ENCODE measurements at places on chromosomes 5 and 9. TPM values are rescaled to one million over a fixed set of nuclear protein-coding genes. Genes with fewer than 3 reads are reported as not detected.

The KLHL3 gene
- polyA plus RNA-seq, result 10.9 TPM

The C5 gene
- 1.5 TPM for polyA plus RNA-seq

The EIF4E1B gene
- 0.82 TPM for polyA plus RNA-seq

The HRH2 gene
- 0.09 TPM for polyA plus RNA-seq

The PFN3 gene
- polyA plus RNA-seq, result not detected

The ZSWIM6 gene
- 43.8 TPM for polyA plus RNA-seq

The SSBP2 gene
- polyA plus RNA-seq, result 128 TPM

The FAM120AOS gene
- 44.5 TPM for polyA plus RNA-seq

The MTX3 gene
- polyA plus RNA-seq, result 19.4 TPM

The PDLIM4 gene
- not detected for polyA plus RNA-seq

The DIPK1B gene
- polyA plus RNA-seq, result 78.7 TPM

The CHSY3 gene
- not detected for polyA plus RNA-seq

The FBXL7 gene
- polyA plus RNA-seq, result 0.24 TPM

The IFNA14 gene
- not detected for polyA plus RNA-seq

The CDH10 gene
- polyA plus RNA-seq, result 7.6 TPM

The PCDHA4 gene
- 43.6 TPM for polyA plus RNA-seq

The RNF180 gene
- 6.0 TPM for polyA plus RNA-seq

The PPP3R2 gene
- not detected for polyA plus RNA-seq

The PKD2L2 gene
- polyA plus RNA-seq, result not detected

The SPAAR gene
- polyA plus RNA-seq, result 0.35 TPM

The QRFP gene
- polyA plus RNA-seq, result not detected

The ENG gene
- not detected for polyA plus RNA-seq

The FAM153A gene
- not detected for polyA plus RNA-seq

The CEL gene
- 0.95 TPM for polyA plus RNA-seq

Measured in neural cell (in vitro differentiated cells).